ENCODE measurements at places on chromosomes 6 and 20.

DNA sequence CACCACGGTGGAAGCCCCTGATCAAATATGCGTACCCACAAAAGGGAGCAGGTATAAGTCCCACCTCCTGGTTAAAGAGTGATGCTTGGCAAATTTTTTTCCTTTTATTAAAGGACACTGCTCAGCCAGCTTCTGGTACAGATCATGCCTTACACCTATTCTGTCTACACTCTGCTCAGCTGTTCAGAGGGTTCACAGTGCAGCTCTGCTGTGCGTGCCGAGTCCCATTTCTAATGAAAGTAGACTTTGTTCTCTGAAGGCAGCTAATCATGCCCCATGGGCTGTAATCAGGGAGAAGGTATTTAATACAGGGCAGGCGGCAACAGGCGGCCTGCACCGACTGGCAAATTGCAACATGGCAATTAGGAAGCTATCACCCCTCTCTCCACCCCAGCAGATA, 16.3 kb downstream of the LRRC73 start:
- no peak for DNase-seq

- no peak for DNase-seq
Measured at GRCh38 chr6:26457264-26457805, 420 bp upstream of the BTN2A1 start.

DNA sequence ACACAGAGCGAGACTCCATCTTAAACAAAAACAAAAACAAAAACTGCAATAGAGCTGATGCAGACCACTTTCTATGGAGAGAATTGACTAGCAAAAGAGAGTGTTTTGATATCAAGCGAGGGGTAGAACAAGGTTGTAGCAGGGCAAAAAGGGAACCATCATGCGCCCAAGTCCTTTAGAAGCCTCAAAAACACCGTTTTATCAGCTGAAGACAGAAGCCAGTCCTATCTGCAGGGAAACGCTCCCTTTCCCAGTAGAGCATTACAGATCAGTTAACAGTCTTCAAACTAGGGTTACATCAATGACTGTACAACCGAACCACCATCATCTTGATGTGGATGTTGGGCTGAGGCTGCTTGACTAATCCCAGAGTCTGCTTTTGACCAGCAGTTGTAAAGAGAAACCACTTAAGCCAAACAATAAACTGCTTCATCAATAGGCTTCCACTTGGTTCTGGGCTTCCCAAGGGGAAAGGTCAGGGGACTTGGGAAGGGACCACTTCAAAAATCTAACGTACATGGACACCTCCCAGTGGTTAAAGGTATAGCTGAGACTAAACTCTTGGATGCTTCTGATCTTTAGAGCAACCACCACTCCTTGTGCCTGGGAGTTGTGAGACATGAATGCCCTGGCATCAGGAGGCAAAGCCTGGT, 59.6 kb upstream of the SPDEF start:
- no peak for DNase-seq

GRCh38 chr6:6591778-6592465, 3.4 kb downstream of the LY86 start:
- DNase-seq, result no peak

DNA sequence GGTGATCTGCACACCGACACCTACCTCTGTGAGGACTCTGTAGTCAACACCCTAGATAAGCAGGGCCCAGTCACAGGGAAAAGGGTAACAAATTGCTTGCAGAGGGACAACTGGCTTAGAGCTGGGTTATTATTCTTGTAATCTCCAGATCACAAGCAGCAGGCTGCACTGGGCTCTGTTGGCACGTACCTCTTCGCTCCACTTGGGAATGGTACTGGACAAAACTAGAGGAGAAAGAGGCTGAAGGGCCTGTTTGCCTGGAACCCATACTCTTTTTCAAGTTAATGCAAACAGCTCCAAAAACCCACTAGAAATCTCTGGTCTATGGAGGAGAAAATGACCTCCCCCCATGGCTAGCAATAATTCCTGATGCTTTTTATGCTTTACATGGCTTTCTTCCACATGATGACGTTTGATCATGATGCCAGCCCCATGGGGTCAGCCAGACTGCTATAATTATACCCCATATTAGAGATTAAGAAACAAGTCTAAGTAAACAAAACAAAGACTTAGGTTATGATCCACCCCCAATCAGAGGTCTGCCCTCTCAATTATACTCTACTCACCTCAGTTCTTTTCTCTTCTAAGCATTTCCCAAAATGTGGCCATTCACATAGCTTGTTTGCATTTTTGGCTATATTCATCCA, 190.0 kb downstream of the UNC5CL start:
- DNase-seq, result no peak

DNA sequence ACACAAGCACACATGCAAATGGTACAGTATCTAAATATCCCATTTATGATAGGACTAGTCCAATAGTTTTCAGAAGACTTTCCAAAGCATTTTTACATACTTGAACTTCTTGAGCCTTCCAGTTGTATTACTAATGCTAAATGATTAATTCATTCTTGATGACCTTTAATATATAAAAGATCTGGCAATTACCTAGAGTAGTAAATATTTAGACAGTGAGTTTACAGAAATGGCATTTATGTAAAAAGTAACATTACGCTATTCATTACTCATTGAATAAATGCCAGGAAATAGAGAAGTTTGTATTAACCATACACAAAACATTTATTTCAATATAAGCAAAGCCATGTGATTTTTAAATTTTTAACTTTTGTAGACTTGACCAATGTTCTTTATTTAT, 158.8 kb downstream of the DST start:
- DNase-seq, result no peak

GRCh38 chr6:26342106-26343004, 22.6 kb upstream of the BTN3A2 start:
- DNase-seq, result no peak

DNA sequence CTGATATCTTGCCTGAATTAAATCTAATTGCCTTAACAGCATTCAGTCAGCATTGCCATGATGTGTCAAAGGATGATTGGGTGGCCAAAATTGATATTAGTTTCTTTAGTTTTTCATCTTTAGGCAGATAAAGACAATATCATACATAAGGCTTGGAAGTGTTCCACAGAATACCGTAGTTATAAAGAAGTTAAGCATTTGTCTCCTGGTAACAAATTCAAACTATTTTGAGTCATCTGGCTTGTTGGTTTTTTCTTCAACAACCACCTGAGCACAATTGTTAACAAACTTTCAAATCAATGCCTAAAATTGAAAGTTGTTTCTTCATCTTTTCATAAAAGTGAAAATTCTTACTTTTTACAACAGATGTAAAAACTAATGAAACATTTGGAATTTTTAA, 47.5 kb upstream of the ADGRF5 start:
- no peak for DNase-seq

- DNase-seq, result no peak
Measured at GRCh38 chr6:52840763-52841585, at the start of gene GSTA5. GSTA5 (minus strand) TSS chr6:52840813.

- DNase-seq, result no peak
Measured at GRCh38 chr6:109308018-109308492, 74.2 kb downstream of the CD164 start.

DNA sequence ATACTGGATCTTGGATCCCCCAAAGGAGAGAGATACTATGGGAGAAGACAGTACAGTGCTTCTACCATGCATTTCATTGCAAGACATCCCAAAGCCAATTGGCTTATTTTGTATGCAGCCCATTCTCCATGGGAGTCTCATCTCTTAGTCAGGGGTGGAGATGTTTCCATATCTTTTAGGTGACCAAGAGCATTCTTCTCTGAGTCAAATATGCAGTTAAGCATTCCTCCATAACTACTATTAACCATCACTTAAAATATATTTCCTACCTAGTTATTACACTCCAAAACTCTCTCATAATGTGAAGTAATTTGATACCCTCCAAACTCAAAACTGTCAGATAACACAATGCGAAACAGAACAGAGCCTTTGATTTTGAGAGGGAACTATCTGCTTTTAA, 542.6 kb downstream of the HDGFL1 start:
- no peak for DNase-seq

GRCh38 chr20:43949248-43949647, 34.6 kb downstream of the TOX2 start:
- DNase-seq, result no peak

DNA sequence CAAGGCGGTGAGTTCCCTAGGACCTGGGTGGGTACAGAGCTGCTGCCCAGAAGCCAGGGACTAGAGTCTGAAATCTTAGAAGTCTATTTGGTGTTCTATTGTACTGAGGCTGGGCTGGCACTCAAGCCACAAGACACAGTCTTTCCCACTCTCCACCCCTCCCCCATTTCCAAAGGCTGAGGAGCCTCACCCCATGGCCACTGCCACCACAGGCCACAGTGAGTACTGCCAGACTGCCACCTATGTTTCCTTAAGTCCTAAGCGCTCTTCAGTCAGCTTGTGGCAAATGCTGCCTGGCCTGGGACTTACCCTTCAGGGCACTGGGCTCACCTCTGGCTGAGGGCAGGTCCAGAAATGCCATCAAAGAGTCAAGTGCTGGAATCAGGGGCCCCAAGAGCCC, 469.3 kb downstream of the HAO1 start:
- DNase-seq, result no peak

DNA sequence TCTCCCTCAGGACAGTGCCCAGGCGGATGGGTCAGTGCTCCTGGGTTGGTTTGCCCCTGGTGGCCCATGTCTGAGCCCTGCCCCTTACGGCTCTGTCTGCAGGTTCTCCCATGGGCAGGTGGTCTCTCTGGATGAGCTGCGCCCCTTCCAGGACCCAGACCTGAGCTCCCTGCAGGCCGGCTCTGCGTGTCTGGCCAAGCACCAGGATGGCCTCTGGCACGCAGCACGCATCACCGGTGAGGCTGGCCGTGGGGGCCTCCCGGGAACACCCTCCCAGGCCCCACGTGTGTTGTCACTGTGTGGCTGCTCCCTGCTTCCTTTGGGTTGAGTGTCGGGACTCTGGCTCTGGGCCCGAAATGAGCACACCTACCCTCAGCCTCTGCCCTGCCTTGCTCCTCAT, 3.3 kb upstream of the LIME1 start:
- DNase-seq, result no peak

DNA sequence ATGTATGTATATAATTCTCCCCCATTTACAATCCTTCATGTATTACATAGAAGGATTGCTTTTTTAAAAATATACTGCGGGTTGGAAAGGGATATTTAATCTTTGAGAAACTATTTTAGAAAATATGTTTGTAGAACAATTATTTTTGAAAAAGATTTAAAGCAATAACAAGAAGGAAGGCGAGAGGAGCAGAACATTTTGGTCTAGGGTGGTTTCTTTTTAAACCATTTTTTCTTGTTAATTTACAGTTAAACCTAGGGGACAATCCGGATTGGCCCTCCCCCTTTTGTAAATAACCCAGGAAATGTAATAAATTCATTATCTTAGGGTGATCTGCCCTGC, 3.6 kb downstream of the FOXC1 start:
- DNase-seq, result no peak

All from NCI-H2081 (cell line).